Activated B cell treated with CpG ODN at 0.5 μM for 24 hours (primary cell): ENCODE measurements at places on chromosomes 16 and 17. TPM values are rescaled to one million over a fixed set of nuclear protein-coding genes. Genes with fewer than 3 reads are reported as not detected.

DNA sequence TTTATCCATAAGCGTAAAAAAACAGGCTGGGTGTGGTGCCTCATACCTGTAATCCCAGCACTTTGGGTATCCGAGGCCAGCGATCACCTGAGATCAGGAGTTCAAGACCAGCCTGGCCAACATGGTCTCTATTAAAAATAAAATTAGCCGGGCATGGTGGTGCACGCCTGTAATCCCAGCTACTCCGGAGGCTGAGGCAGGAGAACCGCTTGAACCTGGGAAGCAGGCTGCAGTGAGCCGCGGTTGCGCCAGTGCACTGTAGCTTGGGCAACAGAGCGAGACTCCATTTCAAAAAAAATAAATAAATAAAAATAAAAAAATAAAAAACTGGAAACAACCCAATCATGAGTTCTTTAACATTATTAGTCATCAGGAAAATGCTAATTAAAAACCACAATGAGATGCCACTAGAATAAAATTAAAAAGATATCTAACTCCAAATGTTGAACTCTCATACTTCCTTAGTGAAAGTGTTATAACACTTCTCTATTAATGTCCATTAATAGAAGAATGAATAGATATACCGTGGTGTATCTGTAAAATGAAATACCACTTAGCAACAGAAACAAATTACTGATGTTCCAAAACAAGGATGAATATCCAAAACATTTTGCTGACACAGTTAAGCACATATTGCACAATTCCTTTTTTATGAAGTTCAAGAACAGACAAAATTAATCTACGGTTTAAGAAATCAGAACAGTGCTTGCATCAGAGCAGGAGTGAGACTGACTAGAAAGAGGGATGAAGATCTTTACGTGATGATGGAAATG, 13.1 kb downstream of the MPHOSPH6 start:
- DNase-seq = no peak

The ST6GALNAC1 gene
- not detected in 2 replicates for total RNA-seq

DNA sequence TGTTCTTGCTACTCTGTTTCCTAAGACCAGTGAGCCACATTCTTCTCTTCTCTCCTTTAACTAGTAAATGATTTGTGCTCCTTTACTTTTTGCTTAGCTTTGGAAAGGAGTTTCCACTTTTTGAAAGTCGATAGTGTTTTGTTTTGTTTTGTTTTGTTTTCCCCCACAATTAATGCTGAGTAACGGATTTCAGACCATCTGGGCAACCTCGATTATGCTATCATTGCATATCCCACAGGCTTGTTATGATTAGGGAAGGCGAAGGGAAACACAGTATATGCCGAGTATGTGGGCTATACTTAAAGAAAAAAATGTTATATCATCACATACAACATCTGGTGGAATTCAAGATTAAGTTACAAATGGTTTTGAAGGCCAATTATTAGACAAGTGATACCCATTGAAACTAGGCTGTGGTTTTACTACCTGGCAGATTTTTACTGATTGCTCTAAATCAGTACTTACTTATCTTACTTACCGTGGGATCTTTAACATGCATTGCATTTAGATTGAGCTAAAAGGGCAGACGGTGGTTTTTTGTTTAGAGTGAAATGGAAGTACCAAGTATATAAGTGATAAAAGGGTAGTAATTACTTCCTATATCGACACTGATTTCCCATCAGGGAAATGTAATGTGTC, 361.3 kb upstream of the SOX9 start:
- no peak for DNase-seq

The FMNL1 gene
- 310 and 351 TPM in 2 replicates for total RNA-seq

DNA sequence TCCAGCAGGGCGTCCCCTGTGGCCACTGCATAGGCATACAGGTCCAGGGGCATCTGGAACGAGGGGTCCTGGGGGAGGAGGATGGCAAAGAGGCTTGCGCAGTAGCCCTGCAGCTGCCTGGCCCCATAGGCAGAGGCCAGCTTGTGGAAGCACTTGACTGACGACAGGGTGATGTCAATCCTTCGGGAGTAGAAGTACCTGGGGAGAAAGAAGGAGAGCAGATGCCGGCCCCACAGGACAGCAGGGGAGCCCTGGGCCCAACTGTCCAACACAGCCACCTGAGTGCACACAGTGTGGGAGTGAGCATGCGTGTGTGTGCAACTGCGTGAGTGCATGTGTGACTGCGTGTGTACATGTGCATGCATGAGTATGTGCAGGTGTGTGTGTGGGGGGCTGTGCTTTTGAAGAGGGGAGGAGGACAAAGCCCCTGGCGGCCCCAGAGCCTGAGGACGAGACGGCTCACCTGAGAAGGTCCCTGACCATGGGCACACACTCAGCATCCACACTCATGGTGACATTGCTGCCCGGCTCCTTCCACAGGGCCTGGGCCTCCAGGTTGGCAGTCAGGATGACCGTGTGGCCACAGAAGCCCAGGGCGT, 7.1 kb downstream of the LGALS3BP start:
- DNase-seq = no peak

The TNFSF13 gene
- 14.4 and 15.3 TPM in 2 replicates for total RNA-seq

- no peak for DNase-seq
Measured at GRCh38 chr17:57424777-57425188, 168.5 kb downstream of the MSI2 start.

- no peak for DNase-seq
Measured at GRCh38 chr17:4520060-4520893, 21.6 kb downstream of the SPNS2 start.

DNA sequence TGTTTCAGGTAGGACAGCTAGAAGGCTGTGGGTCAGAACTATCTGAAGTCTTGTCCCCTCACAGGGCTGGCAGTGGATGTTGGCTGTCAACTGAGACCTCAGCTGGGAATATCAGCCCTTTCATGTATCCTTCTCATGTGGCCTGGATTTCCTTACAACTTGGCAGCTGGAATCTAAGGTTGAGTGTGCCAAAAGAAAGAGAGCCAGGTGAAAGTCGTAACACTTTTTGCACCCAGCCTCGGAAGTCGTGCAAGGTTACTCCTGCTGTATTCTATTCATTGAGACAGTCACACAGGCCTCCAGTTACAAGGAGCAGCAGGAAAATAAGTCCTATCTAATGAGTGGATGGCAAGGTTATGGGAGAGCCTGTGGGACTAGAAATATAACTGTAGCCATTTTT, 52.6 kb upstream of the DNAH9 start:
- DNase-seq = no peak

The FKBP10 gene
- total RNA-seq = 0.54 and 0.86 TPM in 2 replicates

- no peak for DNase-seq
Measured at GRCh38 chr17:48579471-48579759, 1.3 kb upstream of the HOXB4 start.

- no peak for DNase-seq
Measured at GRCh38 chr17:33014751-33015150, 23.1 kb downstream of the SPACA3 start.

The SOX8 gene
- total RNA-seq = 0.18 and 0.27 TPM in 2 replicates

GRCh38 chr17:10249271-10250010, 51.0 kb upstream of the GAS7 start:
- no peak for DNase-seq
